GM23248 (cell line): ENCODE measurements at places on chromosomes 1 and 21.

GRCh38 chr1:59520194-59520593 is 223.3 kb downstream of the FGGY start:
- DNase-seq = peak; percentile 43

DNA sequence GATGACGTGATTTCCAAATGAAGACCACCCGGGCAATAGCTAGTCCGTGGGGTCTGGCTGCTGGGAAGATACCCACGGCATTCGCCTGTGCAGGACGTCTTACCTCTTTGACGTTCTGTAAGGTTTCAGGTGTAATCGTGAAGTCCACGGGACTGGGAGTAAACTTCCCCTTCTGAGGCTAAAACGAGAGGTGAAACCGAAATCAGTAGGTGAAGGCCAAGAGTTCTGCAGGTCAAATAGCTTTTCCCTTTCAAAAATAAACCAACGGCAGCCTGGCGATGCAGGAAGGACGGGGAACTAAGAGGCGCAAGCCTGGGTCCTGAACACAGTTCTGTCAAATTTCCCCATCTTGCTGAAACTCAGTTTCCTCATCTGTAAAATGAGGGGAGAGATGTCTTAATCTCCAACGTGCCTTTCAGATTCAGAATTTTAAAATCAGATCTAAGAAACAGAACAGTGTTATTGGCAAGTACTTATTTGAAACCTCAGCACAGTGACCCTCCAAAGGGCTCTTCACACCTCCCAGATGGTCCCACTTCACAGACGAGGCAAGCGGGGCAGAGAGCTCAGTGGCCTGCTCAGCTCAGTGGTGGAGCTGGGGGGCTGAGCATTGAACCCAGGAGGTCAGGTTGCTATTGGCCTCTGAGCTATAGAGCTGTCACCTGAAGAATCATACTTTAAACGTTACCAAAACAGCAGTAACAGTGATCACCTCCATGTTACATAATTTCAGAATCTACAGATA is 34.7 kb downstream of the VPS26C start:
- DNase-seq = no peak

- DNase-seq = peak; percentile 39
These were observed 106.7 kb upstream of the C21orf91 start for GRCh38 chr21:17925899-17926298.

GRCh38 chr1:220184506-220184905 is 87.7 kb downstream of the RAB3GAP2 start:
- DNase-seq = no peak

DNA sequence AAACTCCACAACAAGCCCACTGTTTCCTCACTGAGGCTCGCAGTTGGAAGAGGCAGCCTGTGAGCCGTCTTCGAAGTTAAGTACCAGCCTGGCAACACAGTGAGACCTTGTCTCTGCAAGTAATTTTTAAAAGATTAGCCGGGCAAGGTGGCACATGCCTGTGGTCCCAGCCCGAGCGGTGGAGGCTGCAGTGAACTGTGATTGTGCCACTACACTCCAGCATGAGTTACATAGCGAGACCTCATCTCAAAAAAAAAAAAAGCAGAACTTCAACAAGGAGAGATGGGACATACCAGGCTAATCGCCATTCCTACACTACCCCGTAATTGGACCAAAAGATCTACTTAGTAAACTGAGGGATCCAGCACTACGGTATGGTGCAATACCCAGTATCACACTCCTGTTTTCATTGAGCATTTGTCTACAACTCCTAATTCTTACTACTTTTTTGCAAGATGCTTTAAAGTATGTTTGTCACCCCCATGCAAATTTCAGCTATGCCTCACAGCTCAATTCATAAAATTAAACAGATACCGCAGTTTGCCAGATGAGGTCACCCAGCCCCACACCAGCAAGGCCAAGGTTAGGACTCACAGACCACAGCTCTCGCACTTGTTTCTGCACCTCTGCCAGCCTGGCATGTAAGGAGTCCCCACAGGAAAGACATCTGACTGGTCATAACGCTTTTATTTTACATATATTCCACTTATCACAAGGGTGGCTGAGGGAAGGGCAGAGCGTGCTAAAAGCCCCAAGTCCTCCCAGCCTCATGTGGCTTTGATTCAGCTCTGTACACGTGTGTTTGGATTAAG is 21.0 kb downstream of the SDE2 start:
- DNase-seq = no peak
